ENCODE measurements at places on chromosomes 4 and X. TPM values are rescaled to one million over a fixed set of nuclear protein-coding genes. Genes with fewer than 3 reads are reported as not detected.

MTTP gene
- total RNA-seq, result 8.3 TPM

UGT2B15 gene
- total RNA-seq, result 24.0 TPM

MAGEA8 gene
- not detected for total RNA-seq

TNIP3 gene
- total RNA-seq, result not detected

DGKK gene
- total RNA-seq, result not detected

IL2 gene
- total RNA-seq, result not detected

ATP1B4 gene
- not detected for total RNA-seq

PDGFRA gene
- total RNA-seq, result 68.8 TPM

DNA sequence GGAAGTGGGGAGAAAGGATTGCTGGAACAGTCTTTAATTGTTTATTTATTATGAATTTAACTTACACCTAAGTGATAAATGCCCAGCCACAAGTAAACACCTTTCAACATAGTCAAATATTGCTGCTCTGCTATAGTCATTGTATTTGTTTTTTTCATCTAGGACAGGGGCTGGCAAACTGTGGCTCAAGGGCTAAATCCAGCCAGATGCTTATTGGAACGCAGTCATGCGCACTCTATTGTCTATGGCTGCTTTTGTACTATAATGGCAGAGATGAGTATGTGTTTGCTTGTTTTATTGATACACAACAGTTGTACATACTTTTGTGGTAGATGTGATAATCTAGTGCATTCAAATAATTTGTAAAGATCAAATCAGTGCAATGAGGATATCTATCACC is 95.3 kb downstream of the ZAR1 start:
- no peak for DNase-seq
- H3K4me1 ChIP-seq, result no peaks in the 10 kb centered on the region
- no peak overlapping the region for H3K4me3 ChIP-seq
- no peaks in the 10 kb centered on the region for H3K27me3 ChIP-seq
- no peaks in the 10 kb centered on the region for H3K36me3 ChIP-seq

DNA sequence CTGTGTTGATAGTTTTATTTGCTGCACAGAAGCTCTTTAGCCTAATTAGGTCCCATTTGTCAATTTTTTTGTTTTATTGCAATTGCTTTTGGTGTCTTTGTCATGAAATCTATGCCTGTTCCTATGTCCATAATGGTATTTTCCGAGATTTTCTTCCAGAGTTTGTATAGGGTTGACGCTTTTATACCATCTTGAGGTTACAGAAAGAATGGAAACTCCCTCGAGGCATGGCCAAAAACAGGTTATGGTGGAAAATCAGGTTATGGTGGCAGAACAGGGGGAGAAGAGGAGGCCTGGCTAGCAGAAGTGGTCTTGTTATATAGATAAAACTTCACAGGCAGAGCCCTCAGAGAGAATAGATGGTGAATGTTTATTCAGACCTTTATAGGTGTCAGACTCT is 21.6 kb downstream of the OPHN1 start:
- no peaks in the 10 kb centered on the region for H3K4me1 ChIP-seq
- no peaks in the 10 kb centered on the region for H3K27me3 ChIP-seq
- no peak overlapping the region for H3K27ac ChIP-seq
- DNase-seq, result no peak
- H3K4me3 ChIP-seq, result no peak overlapping the region

DNA sequence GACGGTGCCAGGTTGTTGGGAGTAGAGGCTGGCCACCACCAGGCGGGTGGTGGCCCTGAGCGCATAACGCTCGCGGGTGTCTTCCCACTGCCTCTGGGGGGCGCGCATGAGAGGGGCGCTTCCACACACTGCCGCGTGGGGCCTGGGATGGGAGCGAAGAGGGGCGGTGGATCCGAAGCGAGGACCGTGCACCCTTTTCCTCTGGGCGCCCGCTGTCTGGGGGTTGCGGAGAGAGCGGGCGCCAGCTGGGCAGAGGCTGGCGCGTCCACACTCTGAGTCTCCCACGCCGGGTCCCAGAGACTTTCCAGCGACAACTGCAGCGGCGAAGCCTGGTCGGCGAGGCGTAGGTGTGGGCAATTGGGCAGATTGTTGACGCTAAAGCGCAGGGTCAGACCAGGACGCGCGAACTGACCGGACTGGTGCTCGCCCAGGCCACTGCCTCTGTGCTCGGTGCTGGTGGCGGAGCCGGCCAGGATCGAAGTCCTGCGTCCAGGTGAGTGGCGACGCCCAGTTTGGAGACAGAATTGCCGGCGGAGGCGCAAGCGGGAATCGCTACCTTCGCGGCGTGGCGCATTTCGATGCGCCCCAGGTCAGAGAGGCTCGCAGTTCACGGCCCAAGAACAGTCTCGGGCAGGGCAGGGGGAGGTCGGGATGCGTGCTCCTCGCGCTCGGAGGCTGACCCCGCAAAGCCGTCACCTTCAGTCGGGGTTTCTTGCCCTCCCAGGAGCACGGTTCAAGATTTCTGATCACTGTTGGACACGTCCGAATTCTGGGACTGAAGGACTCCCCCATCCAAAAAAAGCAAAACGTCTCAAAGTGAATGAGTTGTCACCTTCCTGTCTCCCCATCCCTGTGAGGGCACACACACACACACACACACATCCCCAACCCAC is 2.6 kb upstream of the HMX1 start:
- no peaks in the 10 kb centered on the region for H3K4me1 ChIP-seq
- no peak overlapping the region for H3K27ac ChIP-seq
- DNase-seq, result no peak
- no peaks in the 10 kb centered on the region for H3K27me3 ChIP-seq
- no peak overlapping the region for H3K4me3 ChIP-seq

DNA sequence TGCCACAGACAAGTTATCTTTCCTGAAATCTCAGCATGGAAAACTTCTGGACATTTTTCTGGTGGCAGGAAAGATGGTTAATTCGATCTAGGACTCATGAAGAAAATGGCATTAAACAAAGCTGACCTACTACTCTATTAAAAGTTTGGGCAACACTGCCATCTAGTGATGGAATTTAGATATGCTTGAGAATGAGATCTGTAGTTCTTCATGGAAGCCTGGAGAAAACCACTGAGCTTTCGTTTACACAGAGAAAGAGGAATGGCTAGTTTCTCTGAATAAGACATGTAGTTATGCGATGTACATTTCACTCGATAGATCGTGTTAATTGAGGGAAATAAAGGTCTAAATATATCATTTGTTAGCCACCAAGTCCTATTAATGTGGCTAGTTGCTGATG is 51.7 kb upstream of the CHRDL1 start:
- no peaks in the 10 kb centered on the region for H3K36me3 ChIP-seq
- no peaks in the 10 kb centered on the region for H3K27me3 ChIP-seq
- no peaks in the 10 kb centered on the region for H3K4me1 ChIP-seq
- no peak overlapping the region for H3K4me3 ChIP-seq
- no peak for DNase-seq

GRCh38 chr4:145260091-145260490 is 79.7 kb upstream of the OTUD4 start:
- H3K4me3 ChIP-seq, result no peak overlapping the region
- no peaks in the 10 kb centered on the region for H3K4me1 ChIP-seq
- H3K27ac ChIP-seq, result no peak overlapping the region
- H3K27me3 ChIP-seq, result no peaks in the 10 kb centered on the region

GRCh38 chr4:143402776-143403552 is 66.3 kb downstream of the GAB1 start:
- no peaks in the 10 kb centered on the region for H3K36me3 ChIP-seq
- H3K4me3 ChIP-seq, result no peak overlapping the region
- H3K27ac ChIP-seq, result no peak overlapping the region
- no peaks in the 10 kb centered on the region for H3K27me3 ChIP-seq
- no peak for DNase-seq

Measured in Peyer's patch (tissue), 4 donors.